ENCODE measurements at places on chromosomes 13 and 19.

GRCh38 chr13:24128112-24128511 lies 32.4 kb upstream of the SPATA13 start:
- no peak for DNase-seq

GRCh38 chr13:110358381-110358780 lies 51.3 kb downstream of the COL4A2 start:
- DNase-seq: no peak

- DNase-seq: no peak
Observed at GRCh38 chr13:78215458-78216108, 297.0 kb upstream of the EDNRB start.

GRCh38 chr13:101139081-101139480 lies 277.2 kb downstream of the NALCN start:
- no peak for DNase-seq

DNA sequence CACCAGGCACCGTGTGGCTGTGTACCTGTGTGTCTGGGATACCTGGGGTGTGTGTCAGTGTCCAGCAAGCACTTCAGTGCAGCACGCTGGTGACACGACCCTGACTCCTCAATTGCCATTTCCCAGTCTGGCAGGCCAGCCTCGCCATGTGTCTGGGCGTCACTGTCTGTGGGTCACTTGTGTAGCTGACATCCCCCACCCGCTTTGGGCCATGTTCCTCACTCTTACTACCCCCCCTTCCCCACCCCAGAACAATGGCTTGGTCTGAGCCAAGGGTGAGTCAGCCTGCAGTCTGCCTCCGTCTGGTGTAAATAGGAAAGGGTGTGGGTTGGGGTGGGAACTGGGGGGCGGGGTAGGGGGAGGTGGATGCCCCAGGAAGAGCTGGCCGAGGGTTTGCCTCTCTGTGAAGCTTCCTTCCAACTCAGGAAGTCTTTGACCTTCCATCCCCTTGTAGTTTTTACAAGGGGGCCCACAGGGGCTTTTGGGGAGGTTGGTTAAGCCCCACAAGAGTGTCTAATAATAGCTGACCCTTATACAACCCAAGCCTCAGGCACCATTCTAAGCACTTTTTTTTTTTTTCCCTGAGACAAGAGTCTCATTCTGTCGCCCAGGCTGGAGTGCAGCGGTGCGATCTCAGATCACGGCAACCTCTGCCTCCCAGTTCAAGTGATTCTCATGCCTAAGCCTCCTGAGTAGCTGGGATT lies 17.6 kb downstream of the NOVA2 start:
- peak; percentile 13 for DNase-seq

- no peak for DNase-seq
Observed at GRCh38 chr19:2729943-2730818, 9.0 kb upstream of the DIRAS1 start.

- no peak for DNase-seq
Observed at GRCh38 chr19:29928831-29929230, 13.2 kb upstream of the URI1 start.

DNA sequence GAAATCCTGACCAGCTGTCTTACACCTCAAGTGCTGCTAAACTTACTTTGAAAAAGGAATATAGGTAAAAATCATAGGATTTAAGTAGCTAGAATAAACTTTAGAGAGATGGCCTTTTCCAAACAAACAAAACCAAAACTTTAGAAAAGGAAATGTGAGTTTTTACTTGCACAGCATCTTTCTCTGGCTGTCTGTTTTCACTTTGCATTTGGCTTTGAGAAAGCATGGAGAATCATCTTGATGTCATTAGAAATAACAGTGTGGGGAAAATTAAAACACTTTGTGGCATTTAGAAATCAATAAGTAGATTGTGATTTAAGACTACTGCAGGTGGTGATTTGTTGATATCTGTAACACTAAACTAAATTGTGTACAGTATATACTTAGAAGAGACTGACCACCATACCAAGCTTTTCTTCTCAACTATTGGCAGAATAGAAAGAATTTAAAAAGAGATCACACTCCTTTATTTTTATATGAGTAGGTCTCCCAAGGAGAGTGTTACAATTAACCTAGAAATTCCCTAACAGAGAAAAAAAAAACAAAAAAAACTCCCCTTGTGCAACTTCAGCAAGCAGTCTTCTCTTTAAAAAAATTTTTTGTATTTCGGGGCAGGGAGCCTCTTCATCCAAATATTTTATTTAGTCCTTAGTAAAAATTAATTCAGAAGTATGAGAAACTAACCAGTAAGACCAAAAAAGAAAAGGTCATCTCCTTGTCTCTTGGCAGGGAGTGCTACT lies 6.1 kb downstream of the WDFY2 start:
- no peak for DNase-seq

GRCh38 chr13:38391341-38391740 lies 41.7 kb downstream of the UFM1 start:
- DNase-seq: no peak

DNA sequence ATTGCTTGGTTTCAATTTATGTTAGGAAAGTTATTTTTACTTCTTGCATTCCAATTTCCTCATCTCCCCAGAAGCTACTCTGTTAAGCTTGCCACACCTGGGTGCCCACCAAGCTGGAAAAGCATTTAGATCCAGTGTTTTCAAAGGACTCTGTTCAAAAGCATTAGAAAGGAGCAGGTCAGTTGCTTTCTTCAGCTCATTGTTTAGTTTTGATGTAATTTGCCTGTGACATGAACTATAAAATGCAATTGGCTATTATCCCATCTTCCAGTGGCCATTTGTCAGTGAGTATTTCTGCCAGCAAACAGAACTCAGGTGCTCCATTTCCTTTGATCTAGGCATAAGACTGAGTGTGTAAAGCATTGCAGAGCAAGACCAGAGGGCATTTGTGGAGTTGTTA lies 46.7 kb upstream of the RNF113B start:
- no peak for DNase-seq

- no peak for DNase-seq
Observed at GRCh38 chr13:21115231-21115630, 53.8 kb upstream of the LATS2 start.

DNA sequence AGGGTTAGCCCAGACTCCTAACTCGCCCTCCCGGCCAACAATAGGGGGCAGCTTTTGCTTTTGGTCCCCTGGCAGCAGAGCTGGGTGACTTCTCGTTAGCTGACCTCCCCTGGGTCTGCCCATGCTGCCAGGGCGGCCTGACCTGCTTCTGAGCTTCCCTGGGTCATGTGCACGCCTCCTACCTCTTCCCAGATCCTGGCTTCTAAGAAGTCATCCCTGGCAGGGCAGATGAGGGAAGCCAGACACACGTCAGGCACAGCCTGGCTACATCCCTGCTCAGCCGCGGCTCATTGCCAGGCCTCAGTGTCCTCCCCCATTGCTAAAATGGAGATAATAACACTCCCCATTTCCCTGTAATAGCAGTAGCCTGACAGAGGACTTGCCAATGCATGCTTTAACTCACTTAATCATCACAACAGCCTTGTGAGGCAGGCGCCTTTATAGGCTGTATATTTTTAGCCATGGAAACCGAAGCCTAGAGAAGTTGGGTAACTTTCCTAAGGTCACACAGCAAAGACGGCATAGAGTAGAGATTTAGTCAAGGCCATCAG lies 2.1 kb downstream of the KCNK6 start:
- DNase-seq: no peak

- DNase-seq: no peak
Observed at GRCh38 chr13:72545030-72545719, 182.3 kb downstream of the MZT1 start.

DNA sequence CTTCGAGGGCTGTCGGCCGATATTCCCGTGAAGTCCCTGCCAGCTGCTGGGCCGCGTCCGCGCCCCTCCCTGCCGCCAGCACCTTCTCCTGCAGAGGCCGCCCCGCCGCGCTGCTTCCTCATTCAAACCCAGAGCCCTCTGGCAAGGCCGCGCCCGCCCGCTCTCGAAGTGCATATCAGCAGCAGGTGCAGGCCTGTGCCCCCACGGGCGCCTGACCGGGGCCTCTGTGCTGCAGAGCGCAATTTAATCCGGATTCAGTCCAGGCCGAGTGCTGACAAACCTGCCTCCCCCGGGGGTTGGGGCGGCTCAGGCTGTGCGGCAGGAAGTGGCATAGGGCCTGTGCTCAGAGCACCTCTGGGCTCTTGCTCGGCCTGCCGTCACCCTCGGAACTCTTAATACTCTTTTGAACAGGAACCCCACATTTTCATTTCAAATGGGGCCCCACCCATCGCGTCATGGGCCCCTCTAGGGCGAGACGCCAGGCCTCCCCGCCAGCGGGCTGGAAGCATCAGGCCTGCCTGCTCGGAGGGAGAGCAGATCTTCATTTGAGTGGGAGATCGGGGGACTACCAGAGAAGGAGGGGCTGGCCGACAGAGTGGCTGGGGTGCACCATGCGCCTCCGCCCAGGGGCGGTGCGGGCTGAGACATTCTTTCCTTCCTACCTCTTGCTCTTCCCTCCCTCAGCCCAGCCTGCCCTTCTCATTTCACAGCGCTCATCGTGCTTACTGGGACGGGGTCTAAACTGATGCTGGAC lies 125.7 kb downstream of the TNFRSF19 start:
- DNase-seq: no peak

Data from brain microvascular endothelial cell (primary cell).